ENCODE measurements at places on chromosomes 4 and X.

DNA sequence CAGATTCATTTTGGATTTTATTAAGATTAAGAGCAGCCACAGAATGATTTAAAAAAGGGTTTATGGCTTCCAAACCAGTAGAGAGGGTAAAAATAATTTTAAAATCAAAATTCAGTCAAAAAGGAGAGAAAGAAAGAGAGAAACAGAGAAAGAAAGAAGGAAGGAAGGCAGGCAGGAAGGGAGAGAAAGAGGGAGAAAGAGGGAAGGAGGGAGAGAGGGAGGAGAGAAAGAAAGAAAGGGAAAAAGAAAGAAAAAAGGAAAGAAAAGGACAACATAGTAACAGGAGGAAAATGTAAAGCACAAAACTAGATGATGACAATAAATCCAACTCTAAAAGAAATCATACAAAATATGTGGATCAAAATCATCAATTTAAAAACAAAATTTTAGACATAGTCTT is 79.6 kb upstream of the FRG1 start:
- no peak for DNase-seq

DNA sequence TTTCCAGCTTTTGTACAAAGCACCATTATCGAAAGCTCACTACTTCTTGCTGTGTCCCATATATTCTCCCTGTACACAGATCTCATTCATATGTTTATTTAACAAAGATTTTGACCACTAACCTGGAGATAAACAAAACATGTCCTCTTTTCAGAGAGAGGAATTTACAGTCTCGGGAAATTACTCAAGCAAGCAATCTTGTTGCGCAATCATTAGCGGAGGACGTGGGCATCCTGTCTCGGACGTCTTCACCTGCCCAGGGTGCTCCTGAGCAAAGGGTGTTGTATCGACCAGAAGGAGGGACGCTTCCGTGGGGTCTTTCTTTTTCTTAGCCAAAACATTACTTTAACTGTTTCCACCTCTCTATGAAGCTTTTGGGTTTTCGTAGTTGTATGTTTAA is 66.5 kb upstream of the CLCN4 start:
- DNase-seq: no peak

DNA sequence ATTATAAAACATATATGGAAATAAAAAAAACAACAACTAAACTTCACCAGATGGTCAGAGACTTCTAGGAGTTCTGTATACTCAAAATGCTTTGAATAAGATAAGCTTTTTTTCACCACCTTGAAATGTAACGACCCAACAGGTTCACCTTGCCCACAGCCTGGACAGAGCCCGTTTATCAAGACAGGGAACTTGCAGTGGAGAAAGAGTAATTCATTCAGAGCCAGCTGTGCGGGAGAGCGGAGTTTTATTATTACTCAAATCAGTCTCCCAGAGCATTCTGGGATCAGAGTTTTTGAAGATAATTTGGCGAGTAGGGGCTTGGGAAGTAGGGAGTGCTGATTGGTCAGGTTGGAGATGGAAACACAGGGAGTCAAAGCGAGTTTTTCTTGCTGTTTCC is 38.5 kb downstream of the AGA start:
- DNase-seq: no peak

DNA sequence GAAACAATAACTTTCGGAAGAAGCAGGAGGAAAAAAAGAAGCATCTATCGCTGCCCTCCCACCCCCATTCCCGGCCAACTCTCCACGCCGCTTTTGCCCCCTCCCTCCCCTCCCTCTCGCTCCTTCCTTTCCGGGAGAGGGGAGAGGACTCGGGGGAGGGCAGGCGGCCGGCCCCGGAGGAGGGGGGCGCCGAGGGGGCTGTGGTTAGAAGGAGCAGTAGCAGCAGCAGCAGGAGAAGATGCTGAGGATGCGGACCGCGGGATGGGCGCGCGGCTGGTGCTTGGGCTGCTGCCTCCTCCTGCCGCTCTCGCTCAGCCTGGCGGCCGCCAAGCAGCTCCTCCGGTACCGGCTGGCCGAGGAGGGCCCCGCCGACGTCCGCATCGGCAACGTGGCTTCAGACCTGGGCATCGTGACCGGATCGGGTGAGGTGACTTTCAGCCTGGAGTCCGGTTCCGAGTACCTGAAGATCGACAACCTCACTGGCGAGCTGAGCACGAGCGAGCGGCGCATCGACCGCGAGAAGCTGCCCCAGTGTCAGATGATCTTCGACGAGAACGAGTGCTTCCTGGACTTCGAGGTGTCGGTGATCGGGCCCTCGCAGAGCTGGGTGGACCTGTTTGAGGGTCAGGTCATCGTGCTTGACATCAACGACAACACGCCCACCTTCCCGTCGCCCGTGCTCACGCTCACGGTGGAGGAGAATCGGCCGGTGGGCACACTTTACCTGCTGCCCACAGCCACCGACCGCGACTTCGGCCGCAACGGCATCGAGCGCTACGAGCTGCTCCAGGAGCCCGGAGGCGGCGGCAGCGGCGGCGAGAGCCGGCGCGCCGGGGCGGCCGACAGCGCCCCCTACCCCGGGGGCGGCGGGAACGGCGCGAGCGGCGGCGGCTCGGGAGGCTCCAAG is 1.3 kb downstream of the PCDH7 start:
- no peak for DNase-seq

GRCh38 chr4:176422511-176422910 is 102.7 kb downstream of the SPCS3 start:
- no peak for DNase-seq

DNA sequence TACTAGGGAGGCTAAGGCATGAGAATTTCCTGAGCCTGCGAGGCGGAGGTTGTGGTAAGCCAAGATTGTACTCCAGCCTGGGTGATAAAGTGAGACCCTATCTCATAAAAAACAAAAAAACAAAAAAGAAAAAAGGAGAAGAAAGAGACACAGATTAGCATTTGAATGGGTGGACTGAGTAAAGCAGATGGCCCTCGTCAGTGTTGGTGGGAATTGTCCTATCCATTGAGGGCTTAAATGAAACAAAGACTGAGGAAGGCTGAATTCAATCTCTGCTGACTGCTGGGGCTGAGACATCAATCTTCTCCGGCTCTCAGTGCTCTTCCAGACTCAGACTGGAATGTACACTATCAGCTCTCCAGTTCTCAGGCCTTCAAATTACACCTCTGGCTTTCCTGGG is 136.8 kb downstream of the SLC7A11 start:
- DNase-seq: no peak

DNA sequence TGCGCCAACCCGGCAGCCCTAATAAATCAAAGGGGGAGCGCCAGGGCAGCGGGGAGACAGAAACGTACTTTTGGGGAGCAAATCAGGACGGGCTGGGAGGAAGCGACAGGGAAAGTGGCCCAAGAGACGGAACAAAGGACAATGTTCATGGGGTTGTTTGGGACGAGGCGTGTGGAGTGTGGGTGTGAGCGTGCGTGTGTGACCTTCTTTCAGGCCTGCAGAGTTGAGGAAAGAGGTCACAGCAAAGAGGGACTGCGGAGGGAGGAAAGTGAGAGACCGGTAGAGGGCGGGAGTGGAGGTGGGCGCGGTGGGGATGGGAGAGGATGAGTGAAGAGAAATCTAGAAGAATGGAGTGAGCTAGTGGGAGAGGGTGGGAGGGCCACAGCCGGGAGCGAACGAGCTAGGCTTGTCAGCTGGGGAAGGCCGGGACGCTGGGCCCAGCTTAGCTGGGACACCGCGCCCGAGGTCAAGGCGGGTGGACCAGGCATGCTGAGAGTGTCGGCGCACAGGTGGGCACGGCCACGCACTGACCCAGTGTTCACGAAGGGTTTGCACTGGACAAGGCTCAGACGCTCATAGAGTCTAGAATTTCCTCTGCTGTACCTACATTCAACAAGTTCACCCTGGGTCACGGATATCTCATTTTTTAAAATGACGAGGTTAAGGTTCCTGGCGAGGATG is 14.7 kb upstream of the PITX2 start:
- DNase-seq: no peak

- DNase-seq: no peak
These were observed 430.3 kb upstream of the MAOA start for GRCh38 chrX:43225626-43226328.

- DNase-seq: no peak
These were observed 39.3 kb downstream of the ING2 start for GRCh38 chr4:183544109-183544508.

DNA sequence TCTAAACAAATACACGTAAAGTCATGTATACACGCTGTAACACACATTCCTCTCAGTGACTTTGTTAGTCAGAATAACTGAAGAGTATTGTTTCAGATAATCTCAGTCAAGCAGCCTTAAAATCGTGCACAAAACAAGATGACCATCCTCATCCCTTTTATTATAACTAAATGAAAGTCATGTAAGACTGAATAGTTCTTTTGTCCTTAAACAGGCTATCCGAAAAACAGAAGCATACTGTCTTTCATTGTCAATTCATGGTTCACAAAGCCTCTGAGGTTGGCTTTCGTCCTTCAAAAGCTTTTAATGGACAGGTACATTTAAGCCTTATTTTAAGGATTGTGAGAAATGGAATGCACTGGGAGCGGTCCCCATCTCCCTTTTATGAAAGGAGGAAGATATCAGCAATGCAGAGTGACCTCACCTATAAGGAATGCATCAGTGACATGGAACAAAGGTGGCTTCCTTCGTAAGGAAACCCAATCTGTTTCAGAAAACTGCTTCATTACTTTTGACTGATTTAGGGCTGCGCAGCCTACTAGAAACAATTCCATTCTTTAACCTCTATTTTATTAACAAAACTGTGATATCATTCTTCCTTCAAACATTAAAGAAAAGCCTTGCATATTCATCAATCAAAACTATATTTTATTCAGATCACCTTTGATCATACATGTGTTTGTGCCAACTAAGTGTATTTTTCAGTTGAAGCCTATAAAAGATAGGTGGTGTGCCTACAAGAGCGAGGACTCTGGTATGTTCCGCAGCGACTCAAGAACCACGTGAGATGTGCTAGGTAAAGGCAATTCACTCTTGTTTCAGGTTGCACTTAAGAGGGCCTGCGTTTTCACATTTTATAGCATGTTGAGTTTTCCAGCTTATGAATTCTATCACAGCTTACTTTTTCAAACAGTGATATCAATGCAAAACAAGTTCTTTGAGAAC is 19.2 kb downstream of the SH3RF1 start:
- no peak for DNase-seq

DNA sequence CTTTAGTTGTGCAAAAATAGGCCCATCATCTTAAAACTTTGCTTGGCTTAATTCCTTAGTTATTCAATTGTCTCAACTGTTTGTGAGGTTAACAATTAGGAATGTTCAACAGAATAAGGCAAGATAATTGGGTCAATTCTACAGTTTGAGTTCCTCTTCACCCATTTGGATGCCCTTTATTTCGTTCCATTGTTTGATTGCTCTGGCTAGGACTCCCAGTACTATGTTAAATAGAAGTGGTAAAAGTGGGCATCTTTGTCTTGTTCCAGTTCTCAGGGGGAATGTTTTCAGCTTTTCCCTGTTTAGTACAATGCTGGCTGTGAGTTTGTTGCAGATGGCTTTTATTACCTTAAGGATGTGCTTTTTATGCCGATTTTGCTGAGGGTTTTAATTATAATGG is 761.5 kb upstream of the GRIA3 start:
- DNase-seq: no peak

DNA sequence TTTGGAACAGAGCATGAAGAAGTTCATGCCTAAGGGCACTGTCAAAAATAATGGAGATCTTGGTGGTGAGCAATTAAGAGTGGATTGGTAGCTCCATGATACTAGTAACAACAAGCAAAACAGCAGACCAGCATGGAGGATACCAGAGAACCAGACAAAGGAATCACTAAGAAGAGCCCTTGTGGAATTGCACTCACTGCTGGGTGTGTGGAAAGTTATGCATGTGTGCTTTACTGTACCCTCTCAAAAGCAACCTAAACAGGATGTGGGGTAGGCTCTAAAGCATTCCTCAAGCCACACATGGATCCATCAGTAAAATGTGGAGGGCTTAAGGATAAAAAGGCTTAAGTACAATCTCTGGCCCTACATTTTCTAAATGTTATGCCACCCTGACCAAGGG is 69.5 kb downstream of the AR start:
- no peak for DNase-seq

DNA sequence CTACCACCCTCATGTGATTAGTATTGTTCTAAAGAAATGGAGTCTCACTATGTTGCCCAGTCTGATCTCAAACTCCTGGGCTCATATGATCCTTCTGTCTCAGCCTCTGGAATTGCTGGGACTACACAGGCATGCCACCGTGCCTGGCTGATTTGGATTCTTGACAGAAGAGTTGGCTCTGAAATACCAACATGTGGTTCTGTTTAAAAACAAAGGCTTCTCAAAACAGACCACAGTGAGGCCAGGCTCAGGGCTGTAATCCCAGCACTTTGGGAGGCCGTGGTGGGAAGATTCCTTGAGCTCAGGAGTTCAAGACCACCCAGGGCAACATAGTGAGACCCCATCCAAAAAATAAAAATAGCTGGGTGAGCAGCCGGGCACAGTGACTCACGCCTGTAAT is 126.7 kb downstream of the DHRSX start:
- no peak for DNase-seq

- DNase-seq: no peak
These were observed 8.9 kb upstream of the RGS12 start for GRCh38 chr4:3283916-3284315.

DNA sequence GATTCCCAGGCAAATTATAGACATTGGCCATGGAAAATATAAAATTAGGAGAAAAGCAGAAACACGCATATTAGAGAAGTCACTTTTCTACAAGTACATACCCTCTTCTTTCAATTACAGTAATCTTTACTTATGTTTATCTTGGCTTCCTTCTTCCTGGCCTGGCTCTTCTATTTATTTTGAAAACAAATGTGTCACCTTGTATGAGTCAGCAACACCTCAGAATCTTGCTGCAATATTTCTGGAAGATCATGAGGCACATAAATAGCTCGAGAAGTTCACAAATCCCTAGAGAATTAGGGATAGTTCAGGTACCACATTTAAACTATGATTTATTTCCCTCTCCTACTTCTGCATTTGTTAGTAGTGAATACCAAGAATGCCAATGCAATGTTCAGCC is 124.6 kb downstream of the ANOS1 start:
- no peak for DNase-seq

DNA sequence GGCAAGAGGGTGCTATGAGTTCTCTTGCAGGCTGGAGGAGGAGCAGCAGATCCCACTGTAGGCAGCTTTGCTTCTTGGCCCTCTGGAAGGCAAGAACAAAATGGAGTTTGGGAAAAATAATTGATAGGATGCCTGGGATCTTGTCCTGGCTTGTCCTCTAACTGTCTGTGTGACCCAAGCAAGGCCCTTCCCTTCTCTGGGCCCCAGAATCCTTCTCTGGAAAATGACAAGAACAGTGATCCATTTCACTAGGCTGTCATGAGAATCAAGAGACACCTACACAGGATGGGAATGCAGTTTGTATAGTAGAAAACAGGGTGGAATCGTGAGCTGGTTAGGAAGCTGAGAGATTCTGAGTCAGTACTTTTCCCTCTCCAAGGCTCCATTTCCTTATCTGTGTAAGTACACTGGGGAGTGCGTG is 133.3 kb downstream of the PJA1 start:
- DNase-seq: no peak

- DNase-seq: no peak
These were observed 162.3 kb upstream of the MAOA start for GRCh38 chrX:43493756-43494155.

DNA sequence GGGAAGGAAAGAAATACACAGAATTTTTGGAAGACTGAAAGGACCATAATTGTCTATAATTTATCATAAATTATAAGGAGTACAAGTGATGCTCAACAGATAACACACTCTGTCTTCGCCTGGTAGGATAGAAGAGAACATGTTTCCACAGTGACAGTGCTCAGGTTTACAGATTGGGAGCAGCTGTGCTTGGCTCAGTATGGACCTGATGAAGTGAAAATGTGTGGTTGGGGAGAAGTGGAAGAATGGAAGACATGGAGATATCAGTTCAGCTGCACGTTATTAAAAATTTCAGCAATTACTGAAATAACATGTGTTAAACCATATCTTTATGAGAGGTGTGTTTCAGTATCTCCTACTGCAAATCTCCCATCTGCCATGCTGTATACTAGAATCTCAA is 90.6 kb downstream of the TLL1 start:
- DNase-seq: no peak

Data from MV-4-11 (cell line).